ENCODE measurements at places on chromosomes 2 and 18. TPM values are rescaled to one million over a fixed set of nuclear protein-coding genes. Genes with fewer than 3 reads are reported as not detected.

LRRC30 gene
- not detected for total RNA-seq

SCN2A gene
- total RNA-seq, result 0.88 TPM

CXCR1 gene
- total RNA-seq, result 0.18 TPM

ASB1 gene
- total RNA-seq, result 8.2 TPM

PKDCC gene
- total RNA-seq, result 36.9 TPM

- no peak for DNase-seq
Measured at GRCh38 chr2:66572391-66572790, 137.5 kb downstream of the MEIS1 start.

DNA sequence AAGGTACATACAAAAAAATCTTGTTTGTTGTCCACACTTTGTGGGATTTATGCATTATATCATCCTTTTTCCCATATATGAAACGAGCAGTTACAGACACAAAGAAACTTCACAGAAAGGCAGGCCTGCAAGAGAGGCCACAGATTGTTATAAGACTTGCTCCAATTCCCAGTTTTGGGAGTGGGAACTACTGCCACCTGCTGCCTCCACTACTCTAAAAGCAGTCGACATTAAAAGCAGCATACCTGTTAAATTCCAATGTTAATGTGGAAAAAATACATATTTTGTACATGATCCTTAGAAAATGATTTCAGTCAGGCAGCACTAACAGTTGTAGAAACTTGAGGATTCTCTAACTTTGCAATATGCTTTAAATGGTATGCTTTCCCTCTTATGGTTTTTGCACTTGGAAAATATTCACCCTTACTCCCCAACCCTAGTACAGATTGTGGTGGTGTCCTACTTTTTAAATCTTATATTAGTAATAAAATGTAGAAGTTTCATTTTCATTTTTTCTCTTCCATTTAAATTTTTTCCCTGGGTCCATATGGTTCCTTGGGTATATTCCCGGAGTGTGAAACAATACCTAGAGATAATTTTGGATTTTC lies 37.9 kb downstream of the SLC38A11 start:
- no peak for DNase-seq

DNA sequence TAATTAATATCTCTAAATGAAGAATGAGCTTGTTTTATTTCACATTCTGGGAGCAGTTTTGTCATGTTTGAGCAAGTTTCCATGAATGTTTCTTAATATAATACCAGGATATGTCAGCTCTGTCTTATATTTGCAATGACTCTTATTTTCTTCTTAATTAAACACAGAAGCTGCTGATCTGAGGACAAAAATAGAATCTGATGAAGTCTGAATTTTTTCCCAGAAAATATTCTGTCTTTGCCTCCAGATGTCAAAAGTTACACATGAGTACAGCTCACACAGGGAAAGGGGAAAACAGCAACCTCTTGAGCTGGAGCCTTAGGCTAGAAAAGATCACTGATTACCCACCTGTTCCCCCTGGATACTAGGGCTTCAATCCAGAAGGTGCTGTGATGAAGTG lies 606.6 kb upstream of the SYT4 start:
- no peak for DNase-seq

DNA sequence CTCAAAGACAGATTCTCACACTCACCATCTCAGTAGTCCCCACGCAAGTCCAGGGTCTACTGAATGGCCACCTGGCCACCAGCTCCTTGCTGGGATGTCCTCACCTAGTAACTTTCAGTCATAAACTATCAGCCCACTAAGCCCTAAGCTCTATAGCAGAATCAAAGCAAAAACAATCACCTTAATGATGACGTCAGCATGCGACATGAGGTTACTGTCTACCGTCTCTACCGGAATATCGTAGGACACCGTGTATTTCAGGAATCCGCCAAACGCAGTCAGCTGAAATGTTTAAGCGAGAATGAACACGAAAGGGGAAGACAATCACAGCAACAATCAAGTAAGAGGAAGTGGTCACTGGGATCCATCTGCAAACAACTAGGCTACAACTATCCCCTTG lies 81.8 kb downstream of the LAMA1 start:
- no peak for DNase-seq

GRCh38 chr2:200615247-200615646 lies 29.4 kb downstream of the AOX1 start:
- DNase-seq, result no peak

DNA sequence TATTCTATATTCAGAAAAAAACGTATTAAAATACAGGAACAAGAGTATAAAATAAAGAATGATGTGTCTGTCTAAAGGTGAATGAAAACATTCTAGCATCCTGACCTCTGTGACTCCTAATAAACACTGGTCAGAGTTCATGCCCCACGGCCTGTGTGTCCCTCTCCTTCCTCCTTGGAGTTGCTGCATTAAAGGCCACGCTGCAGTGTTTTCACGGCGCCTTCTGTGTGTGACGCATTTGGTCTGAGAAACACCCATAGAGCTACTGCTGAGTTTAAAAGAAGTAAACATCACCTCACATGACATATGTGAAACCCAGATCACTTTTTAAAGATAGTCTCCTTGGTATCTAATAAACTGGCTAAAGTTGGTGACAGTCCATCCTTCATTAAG lies 90.5 kb downstream of the ITGB1BP1 start:
- DNase-seq, result no peak

DNA sequence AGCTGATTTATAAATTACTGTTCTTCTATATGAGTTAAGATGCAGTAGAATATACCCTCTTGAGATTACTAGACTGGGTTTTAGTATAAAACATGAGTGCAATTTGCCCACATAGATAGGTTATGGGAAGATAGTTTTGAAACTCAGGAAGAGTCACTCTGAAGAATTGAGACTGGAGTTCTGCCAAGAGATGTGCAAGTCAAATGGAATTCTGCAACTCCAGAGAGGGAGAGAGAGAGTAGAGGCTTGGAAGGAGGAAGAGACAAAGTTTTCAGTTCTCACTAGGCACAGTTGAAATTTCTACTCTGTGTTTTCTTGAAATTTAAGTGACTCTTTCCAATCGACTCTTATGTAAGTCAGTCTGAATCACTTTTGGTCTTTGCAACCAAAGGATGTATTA lies 878.8 kb downstream of the TSN start:
- DNase-seq, result no peak

- no peak for DNase-seq
Measured at GRCh38 chr2:188316342-188316741, 24.7 kb downstream of the GULP1 start.

GRCh38 chr2:77910136-77910535 lies 388.0 kb upstream of the LRRTM4 start:
- DNase-seq, result no peak

DNA sequence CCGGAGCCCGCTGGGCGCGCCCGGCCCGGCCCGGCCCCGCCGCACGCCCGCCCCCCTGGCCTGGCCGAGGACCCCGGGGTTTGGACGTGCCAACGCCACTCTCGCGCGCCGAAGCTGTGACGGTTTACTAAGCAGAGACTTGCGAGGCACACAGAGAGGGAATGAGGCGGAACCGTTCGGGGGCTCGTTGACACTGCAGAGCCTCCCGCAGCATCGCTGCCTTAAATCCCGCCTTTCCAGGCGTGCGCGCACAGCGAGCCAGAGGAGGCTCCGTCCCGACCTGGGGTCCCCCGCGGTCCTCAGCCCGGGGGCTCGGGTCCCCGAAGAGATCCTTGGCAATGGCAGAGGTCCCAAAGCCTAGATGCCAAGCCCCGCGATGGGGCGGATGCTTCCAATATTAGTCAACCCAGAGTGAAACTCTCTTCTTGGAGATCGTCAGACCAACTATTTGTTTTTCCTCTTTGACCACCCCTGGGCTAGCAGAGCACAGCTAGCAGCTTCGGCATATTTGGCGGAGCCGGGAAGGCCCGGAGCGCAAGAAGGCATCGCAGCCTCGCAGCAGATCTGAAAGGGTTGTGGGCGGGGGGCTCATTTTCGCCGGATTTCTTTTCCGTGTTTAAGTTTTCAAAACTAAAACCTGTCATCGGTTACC lies at the start of gene ZNF385B:
TSS of gene ZNF385B (minus strand) at position 197 of the 652 bp plus-strand sequence.
- DNase-seq, result peak; percentile 16

DNA sequence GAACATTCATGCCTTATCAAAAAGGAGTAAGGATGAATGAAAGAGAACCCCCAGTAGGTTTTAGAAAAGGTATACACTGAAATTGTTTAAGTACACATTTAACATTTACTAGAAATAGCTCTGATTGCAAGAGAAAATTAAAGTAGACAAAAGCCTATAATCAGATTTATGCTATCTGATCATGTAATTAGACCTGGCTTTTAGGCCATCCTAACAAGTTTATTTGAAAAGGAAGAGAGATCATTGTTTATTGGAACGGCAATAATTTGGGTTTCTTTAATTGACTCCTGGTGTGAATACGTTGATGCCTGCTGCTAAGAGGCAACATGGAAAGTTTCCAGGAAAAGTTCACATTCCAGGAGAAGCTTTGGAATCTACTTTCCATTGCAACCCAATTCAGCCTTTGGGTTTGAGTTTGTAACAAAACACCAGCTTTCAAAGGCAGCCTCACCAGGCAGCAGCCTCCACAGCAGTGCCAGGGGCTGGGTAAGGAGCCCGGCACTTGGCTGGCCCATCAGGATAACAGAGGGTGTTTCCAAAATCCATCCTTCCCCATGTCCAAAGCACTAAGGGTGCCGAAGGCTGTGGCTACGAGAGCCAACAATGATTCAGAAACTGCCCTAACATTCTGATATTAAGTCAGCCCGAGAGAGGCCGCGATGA lies 18.0 kb downstream of the FZD7 start:
- no peak for DNase-seq

DNA sequence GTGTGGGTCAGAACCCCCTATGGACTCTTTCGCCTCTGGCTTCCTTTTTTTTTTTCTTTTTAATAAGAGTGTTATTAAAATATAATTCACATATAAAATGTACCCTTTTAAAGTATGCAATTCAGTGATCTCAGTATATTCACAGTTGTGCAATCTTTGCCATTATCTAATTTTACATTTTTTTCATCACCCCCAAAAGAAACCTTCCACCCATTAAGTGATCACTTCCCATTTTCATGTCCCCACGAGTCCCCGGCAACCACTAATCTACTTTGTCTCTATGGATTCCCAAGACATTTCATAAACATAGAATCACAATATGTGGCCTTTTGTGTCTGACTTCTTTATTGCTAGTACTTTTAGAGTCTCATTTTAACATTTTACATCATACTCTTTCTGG lies 38.7 kb upstream of the ANXA4 start:
- no peak for DNase-seq

DNA sequence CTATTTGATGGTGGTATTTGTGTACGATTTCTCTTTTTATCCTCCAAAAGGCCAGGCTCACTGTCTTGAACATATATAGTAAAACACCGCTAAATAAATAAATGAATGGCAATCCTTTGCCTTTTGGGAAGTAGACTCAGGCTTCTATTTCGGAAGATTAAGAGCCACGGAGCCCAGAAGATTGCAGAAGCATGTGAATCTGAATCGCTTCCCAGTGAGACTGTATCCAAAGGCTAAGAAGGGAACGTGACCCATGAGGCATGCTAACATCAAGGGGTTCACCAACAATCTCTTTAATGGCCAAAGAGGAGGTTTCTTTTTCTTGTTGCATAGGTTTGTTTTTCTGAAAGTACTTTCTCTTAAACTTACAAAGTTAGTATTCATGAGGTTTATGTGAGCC lies 70.0 kb upstream of the DNMT3A start:
- no peak for DNase-seq
